ENCODE measurements at places on chromosomes 6 and 20. TPM values are rescaled to one million over a fixed set of nuclear protein-coding genes. Genes with fewer than 3 reads are reported as not detected.

DNA sequence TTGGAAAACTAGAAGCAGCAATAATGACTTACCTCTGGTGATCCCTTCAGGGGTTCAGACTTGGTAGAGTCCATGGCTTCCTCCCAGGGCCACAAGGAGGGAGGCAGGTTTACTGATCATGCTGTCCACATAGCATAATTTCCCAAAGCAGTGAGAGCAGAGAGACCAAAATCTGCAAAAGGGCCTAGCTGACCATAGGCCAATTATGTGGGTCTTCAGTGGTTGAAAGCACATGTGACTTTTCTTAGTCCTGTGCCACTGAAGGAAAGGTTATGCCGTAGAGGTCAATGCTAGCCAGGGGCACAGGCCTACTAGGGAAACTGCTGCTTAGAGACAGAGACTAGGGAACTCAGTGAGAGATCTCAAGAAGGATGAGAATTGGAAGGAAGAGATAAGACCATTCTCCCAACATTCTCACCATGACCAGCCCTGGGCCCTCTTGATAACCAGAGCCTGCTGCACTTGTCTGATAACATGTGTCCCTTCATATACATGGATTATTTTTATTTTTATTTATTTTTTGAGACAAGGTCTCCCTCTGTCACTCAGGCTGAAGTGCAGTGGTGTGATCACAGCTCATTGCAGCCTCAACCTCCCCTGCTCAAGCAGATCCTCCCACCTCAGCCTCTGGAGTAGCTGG lies 2.0 kb upstream of the GTPBP2 start:
- no peak for DNase-seq

The WASF1 gene
- total RNA-seq, result 14.4 TPM

GRCh38 chr6:119012521-119012920 lies 65.9 kb downstream of the FAM184A start:
- no peak for DNase-seq

DNA sequence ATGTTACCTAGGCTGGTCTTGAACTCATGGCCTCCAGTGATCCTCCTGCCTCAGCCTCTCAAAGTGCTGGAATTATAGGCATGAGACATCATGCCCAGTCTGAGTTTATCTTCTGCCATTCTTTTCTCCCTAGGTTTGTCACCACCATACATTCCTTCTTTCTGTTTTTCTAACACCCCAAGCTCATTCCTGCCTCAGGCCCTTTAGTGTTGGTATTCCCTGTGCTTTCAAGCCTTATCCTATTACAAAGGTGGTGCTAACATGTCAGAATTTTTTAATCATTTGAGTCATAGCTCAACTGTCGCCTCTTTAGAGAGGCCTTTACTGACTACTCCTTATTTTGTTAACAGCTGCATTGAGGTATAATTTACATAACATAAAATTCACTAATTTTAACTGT lies 221.1 kb upstream of the PRSS16 start:
- no peak for DNase-seq

The MEI4 gene
- total RNA-seq, result not detected

DNA sequence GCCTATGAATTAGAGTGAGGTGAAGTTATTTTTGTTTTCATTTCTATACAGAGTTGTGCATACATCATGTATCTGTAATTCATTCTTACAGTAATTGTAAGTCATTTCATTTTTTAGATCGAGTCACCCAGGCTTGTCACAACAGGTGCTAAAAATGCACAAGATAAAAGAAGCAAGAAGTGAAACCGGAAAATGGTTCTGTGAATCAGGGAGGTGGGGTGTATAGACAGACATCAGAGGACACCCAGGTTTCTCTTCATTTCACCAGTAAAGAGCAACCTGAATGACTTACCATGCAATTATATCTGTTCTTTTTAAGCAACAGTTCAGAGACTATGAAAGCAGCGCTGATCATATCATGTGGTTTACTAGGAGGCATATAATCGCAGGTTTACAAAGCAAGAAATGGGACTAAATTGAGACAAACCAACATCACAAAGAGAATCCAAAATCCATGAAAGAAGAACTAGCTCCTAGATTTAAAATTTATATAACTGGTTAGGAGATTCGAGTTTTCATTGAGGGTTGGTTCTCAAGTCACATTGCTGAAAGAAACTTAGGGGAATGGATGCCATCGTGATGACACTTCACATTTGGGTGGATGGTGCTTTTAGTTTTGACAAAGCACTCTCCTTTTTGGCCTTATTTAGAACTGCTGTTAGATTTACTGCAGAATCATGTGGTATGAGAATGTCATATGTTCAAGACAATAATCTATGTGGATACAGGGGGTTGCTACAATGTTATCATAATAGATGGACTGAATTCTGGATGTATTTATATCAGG lies 27.9 kb upstream of the TBC1D7 start:
- no peak for DNase-seq

The KCNG1 gene
- 19.1 TPM for total RNA-seq

The EEF1A2 gene
- total RNA-seq, result 0.43 TPM

DNA sequence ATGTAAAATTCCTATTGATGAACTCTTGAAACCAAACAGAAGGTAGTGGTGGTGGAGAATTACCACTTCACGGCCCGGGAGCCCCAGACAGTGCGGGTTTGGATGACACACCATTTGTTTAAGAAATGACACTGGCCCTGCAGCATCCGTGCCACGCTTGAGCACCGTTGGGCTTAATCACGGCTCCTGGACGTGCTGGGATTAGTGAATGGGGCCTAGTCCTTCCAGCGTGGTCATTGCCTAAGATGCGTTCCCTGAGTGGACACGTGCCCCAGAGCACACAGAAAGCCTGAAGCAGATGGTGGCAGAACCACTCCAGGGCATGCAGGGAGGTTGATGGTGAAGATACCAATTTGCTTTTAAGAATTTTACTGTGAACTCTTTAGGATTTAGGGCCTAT lies 14.5 kb downstream of the STX16 start:
- no peak for DNase-seq

The RIMS4 gene
- total RNA-seq, result not detected

- DNase-seq, result no peak
Observed at GRCh38 chr20:62289898-62290297, 12.9 kb upstream of the ADRM1 start.

The SLC22A7 gene
- total RNA-seq, result not detected

The BFSP1 gene
- total RNA-seq, result 0.32 TPM

GRCh38 chr6:2968600-2969135 lies 2.7 kb downstream of the SERPINB6 start:
- no peak for DNase-seq

DNA sequence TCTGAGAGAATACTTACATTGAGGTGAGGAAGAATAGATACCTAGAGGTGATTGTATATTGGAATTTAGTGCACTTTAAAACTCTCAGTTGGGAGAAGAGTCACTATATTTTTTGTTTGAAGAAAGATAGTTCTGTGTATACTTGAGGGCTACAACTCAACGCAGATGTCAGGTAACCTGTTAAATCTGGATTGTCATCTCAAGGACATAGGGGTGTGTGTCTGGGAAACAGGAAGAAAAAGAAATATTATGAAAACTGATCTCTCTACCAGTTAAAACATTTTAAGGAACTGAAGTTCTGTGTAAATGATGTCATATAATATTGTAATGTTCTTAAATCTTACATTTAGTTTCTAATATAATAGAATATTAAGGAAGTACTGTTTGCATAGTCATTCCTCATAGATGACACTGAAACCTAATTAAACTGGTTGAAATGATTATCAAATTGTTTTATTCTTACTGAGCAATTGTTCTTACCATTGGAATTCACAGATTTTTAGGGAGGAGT lies 86.2 kb downstream of the SMAP1 start:
- no peak for DNase-seq

Data from GM23248 (cell line).